ENCODE measurements at places on chromosomes 7 and 10.

- DNase-seq: no peak
These were observed 32.9 kb downstream of the TACC2 start for GRCh38 chr10:122021828-122022227.

- no peak for DNase-seq
These were observed 10.1 kb upstream of the SLC18A3 start for GRCh38 chr10:49600046-49600445.

DNA sequence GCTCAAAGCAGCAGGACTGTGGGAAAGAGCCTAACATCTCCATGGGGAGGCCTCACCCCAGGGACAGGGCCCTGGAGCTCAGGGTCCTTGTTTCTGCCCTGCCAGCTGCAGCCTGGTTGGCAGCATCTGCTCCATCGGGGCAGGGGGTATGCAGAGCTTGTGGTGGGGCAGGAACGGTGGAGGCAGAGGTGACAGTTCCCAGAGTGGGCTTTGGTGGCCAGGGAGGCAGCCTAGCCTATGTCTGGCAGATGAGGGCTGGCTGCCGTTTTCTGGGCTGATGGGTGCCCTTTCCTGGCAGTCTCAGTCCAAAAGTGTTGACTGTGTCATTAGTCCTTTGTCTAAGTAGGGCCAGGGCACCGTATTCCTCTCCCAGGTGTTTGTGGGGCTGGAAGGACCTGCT, 12.2 kb upstream of the AHCYL2 start:
- no peak for DNase-seq

DNA sequence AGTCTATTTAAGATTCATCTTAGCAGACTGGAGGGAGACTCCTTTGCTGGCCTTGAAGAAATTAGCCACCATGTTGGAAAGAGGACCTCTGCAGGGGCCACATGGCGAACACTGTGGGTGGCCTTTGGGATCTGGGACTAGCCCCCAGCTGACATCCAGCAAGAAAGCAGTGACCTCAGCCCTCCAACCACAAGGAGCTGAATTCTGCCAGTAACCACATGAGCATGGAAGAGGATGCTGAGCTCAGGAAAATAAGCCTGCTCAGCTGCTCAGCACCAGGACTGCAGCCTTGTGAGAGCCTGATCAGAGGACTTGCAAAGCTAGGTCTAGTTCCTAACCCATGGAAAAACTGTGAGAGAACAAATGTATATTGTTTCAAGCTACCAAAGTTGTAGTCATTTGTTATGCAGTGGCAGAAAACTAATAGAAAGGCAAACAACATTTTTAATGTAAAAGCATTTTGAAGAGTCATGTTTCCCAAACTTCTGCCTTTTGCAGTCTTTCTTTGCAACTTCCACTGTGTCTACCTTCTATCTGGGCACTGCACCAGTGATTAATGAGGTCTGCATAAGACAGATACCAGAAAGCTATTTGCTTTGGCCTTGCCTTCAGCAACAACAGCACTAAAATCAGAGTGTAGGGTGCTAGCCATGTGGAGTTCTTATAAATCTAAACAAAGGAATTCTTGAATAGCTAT, 183.7 kb downstream of the FGFR2 start:
- DNase-seq: no peak

DNA sequence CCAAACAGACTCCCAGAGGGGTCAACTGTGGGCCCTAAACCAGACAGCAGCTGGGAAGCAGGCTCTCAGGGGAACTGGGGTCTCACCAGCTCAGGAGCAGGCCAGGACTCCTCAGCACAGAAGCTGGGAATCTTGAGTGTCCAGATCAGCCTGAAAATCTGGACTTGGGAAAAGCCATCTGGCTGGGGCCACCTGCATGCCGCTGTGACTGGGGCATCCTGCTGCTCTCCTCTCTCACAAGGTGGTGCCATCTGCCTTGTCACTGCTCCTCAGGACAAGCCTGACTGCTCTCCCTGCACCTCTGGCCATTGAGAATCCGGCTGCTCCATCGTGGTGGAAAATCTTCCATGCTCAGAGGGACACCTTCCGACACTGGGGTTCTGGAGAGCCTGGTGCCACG, 141.4 kb downstream of the PLPP4 start:
- DNase-seq: no peak

DNA sequence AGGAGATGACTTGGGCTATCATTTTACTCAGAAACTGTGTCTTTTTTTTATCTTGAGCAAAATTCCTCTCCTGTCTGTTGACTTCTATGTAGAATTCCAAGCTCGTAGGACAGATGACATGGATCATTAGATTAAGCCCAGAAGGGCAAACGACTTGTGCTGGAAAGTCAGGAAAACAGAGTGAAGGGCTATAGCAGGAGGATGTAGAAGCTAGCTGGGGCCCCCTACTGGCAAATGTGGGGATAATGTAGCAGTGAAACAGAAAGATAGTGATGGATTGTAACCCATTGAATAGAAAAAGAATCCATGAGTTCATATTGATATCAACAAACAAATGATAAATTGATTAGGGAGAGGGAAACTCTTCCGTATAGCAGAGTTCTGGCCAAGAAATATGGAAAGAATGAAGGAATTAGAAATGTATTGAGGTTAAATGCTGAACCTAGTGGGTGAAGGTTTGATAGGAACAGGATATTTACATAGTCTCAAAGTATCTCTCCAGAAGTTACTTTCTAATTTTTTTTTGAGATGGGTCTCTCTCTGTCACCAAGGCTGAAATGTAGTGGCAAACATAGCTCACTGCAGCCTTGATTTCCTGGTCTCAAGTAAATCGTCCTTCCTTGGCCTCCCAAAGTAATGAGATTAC, 103.6 kb downstream of the LYZL1 start:
- DNase-seq: peak; percentile 20

DNA sequence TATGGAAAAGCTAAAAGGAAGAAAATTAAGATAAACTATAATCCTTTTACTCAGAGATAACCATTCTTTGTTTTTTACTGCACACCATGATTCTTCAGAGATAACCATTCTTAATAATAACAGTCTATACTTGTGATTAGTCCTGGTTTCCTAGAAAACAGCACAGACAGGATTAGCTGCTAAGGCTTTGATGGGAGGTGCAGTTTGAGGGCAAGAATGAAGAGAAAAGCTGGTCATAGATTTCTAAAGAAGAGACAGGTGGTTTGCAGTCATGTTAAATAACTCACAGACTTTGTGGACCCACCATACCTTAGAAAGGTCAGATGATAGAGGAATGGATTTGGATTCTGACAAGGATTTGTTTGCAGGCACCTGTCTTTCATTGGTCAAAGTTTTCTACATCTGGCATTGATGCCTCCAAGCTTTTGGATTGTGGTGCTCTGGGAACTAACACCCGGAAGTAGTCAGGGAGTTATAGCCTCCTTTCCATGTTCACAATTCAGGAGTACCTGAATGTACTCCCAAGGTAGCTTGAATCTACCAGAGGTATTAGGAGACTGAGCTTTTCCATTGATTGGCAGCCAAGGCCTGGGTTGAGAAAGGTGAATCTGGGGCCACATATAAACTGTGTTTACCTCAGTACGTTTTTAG, 3.7 kb downstream of the SMC3 start:
- DNase-seq: no peak

- no peak for DNase-seq
These were observed 105.7 kb upstream of the INHBA start for GRCh38 chr7:41808541-41808940.

- no peak for DNase-seq
These were observed 97.7 kb downstream of the HTR5A start for GRCh38 chr7:155167706-155168365.

Data from effector memory CD8-positive, alpha-beta T cell (primary cell).